NCI-H187 (cell line): ENCODE measurements at places on chromosomes 6 and 20.

DNA sequence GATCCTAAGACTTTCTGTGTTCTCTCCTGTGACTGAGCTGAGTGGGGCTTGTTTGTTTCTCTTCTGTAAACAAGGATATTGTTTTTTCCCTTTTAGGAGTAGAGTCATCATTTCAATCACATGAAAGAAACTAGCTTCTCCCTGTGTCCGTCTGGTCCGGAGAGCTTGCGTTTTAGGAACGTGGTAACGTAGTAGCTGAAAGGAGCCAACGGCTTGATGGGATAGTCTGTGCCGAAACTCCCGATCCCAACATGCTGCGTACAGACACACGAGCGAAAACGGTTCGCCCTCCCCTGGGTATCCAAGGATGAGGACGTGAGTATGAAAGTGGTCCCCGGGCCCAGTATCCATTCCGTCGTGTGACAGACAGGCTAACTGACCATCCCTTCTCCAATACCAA is 146.5 kb downstream of the ZMYND8 start:
- no peak for DNase-seq

DNA sequence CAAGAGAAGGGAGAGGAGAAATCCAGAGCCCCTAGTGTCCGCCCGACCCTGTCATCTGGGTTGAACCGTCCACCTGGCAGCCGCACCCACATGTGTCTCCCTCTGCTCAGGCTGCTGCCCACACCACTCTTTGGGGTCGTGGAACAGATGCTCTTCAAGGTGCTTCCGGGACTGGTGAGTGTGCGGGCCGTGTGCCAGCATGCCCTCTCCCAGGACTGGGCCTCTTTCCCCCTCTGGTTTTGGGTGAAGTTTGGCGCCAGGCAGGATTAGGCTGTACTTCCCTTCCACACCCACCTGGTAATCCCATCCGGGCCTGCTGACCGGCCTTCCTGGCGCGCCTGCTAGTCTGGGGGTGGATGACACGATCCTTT is 7.9 kb downstream of the BPIFB3 start:
- no peak for DNase-seq

DNA sequence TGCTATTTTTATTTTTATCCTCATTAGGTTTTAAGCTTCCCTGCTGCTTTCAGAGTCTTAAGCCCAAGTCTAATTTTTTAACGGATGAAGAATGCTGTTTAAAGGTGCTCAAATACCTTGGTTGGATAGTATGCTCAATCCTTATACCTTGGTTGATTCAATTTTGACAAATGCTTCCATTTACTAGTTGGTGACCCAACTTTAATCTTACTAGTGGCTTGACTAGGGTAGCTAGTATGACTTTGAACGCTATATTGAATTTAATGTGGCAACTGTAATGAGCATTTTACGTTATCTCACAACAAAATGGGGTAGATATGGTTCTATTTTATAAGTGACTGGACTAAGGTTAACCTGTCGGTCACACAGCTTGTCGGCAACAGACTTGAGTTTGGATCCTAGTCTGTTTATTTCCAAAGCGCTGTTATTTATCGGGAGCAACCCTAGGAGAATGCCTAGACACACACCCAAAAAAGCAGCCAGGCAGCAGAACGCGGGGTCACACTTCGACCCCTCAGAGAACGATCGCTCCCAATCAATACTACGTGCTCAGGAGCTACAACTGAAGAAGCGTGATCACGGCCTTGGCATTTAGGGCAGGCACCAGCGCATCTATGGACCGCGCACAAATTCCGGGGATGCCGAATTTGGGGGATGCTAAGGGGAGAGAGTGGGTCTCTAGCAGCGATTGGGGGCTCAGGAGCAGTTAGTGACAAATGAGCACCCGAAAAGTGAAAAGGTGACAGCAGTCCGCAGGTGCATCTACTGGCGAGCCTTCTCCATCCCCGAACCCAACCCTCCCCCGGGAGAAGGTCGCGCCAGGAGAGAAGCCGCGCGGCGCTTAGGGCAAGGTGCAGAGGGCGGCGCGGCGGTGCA is 586 bp upstream of the ALDH5A1 start:
- DNase-seq, result no peak

DNA sequence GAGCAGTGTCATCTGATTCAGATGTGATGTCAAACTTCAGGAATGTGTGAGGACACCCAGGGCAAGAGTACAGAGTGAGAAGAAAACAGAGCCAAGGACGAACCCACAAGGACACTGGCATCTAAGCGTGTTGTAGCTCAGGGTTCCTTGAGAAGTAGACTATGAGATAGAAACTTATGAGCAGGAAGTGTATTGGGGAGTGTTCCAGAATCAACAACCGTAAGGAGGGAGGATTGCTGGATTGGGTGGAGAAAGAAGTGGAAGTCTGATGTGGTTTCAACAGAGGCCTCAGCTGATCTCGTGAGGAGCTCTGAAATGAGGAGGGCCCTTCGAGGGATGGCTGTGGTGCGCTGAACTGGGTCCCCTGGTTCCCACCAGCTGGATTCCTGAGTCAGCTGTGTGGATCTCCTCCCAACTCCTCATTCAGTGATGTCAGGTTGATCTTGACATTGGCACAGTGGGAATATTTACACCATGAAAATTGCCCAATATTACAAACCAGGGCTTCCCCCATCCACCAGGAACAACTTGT is 25.7 kb upstream of the IGF2R start:
- no peak for DNase-seq

DNA sequence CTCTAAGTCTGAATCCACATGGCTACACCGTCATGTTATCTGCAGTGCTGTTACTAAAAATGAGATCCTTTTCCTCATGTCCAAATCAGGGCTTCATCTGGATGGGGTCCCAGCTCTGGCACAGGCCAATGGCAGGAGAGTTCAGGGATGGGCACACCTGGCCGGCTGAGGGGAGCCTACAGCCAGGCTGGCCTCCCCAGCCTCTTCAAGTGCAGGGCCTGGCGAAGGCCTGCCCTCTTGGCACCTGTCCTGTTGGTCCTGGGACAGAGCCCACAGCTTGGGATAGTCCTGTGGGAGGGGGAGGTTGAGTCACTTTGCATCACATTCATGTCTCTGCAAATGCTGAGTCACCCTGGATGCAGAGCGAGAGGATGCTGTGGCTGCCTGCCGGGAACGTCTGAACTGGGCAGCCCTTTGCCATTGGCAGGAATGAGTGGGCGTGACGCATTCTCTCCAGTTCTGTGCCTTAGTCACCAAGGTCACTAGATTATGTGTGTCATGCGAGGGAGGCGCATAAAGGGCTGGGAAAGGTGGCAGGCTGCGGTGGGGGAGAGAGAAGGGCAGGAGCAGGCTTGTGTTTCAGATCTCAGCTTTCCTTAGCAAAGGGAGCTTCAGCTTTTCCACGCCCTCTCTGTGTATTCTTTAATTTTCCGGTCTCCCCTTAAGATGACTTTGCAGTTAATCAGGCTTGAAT is 223.2 kb upstream of the ECI2 start:
- no peak for DNase-seq

DNA sequence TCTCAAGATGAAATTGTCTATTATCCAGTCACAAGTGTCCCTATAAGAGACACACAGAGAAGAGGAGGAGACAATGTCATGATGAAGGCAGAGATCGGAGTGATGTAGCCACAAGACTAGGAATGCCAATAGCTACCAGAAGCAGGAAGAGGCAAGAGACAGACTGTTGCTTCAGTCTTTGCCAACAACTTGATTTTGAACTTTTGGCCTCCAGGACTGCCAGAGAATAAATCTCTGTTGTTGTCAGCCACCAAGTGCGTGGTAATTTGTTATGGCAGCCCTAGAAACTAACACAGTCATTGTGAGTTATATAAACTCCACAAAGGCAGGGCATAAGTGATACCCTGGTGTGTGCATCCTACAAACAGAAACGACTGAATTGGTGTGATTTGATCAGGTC is 517.0 kb downstream of the BTBD3 start:
- no peak for DNase-seq

DNA sequence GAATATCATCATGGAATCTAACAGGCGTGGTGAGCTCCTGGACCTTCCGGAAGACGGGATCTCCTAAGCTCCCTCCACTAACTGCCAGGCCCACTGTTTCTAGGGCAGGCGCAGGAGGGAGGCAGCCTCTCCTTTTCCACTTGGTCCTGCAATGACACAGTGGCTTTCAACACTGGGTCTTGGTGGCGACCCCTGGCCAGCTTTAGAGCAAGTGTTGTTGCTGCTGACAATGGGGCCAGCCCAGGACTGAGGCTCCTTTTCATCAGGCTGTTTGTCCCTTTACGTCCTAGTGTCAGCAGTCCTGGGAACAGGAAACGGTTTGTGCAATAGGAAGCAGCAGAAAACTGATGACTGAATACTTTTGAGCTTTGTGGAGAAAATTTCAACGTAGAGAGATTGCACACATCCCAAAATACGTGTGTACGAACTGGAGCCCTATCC is 9.7 kb upstream of the QKI start:
- DNase-seq, result no peak

GRCh38 chr6:53523511-53524454 is 21.1 kb downstream of the GCLC start:
- no peak for DNase-seq

- no peak for DNase-seq
Measured at GRCh38 chr6:84344005-84344404, 116.6 kb upstream of the CEP162 start.

- DNase-seq, result no peak
Measured at GRCh38 chr6:99362678-99363268, 13.3 kb upstream of the FAXC start.

DNA sequence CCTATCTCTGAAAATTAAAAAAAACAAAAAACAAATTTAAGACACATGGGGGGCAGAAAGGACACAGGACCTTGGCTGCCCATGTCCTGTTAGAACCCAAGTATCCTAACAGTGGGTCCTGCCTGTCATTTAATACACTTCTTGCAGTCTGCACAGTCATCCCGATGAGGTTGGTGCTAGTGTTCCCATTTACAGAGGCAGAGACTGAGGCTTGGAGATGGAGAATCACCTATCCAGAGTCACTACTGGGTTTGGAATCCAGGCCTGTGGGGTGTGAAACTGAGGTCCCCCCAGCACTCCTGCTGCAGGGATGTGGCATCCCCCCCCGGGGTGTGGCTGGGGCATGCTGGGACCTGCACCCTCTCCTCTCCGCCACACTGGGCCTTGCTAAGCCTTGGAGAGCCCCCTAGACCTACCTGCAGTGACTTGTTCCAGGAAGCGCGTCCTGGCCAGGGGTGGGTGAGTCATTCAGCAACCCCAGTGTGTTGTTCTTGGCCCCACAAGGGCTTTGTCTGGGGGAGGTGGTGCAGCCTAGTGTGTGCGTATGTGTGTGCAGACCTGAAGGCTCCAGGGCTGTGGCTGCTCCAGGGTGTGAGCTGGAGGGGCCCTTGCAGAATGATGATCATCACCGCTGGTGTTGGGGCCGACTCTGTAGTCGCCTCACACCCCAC is 49.7 kb downstream of the BCAS4 start:
- DNase-seq, result no peak

- DNase-seq, result no peak
Measured at GRCh38 chr6:162124710-162125435, 602.7 kb downstream of the PRKN start.

GRCh38 chr6:37077905-37078296 is 72.4 kb downstream of the FGD2 start:
- DNase-seq, result no peak

DNA sequence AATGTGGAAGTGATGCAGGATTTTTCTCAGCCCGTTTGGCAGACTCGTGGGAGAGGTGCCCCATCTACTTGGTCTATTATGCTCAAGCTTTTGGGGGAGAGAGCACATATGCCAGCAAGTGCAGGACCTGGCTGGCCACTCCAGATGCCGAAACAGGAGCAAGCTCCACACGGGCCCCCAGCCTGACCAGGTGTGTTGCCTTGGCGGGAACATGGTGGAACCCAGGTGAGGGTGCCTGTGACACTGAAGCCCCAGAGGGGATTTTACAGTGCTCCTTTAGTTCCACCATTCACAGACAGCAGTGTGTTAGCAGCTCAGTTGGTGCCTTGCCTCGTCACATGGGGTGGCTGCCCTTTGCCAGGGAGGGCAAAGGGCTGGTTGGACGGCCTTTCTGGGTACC is 798.9 kb downstream of the EYS start:
- no peak for DNase-seq

DNA sequence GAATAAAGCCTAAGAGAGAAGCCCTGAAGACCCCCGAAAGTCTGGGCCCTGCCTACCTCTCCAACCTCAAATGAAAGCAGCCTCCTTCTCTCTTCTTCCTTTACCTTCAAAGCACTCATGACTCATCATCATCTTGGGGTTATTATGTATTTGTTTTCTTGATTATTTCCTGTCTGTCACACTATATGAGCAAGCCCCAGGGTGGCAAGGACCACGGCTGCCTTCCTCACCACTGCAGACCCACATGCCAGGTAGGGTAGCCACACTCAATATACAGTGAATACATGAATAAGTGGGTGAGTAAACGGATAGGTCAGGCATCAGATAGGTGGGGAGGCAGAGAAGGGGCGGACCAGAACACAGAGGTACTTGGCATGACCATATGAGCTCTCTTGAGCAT is 8.8 kb downstream of the WFDC3 start:
- no peak for DNase-seq

DNA sequence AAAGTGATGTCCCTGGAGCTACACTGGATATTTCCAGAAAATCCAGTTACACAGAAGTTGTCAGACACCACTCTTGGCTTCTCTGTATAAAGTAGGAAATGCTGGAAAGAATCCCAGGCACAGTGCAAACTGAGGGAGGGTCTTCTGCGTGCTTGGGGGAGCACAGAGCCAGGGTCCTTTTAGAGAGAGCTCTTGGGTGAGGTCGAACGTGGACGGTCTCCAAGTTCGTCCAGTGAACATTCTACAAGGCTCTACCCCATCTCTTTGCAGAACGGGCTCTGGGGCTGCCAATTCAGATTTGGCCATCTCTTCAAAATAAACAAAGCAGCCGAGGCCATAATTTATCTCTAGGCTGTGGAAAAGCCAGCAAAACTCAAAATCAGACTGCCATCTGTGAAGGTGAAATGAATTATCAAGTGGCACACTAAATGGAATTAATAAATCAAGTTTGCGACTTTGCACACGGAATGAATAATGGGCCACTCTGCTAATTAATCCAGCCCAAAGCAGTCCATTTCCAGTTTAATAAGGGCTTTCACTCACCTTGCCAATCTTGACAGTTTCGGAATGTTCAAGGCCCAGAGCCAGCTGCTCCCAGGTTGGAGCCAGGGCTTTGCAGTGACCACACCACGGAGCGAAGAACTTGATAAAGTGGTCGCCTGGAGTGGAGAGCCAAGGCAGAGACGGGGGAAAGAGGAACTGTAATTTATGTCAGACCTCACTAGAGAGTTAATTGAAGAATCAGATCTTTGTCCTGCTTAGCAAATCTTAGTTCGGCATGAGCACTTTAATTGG is 19.3 kb downstream of the TXNDC5 start:
- no peak for DNase-seq

GRCh38 chr6:23077772-23078171 is 508.4 kb downstream of the HDGFL1 start:
- DNase-seq, result no peak

DNA sequence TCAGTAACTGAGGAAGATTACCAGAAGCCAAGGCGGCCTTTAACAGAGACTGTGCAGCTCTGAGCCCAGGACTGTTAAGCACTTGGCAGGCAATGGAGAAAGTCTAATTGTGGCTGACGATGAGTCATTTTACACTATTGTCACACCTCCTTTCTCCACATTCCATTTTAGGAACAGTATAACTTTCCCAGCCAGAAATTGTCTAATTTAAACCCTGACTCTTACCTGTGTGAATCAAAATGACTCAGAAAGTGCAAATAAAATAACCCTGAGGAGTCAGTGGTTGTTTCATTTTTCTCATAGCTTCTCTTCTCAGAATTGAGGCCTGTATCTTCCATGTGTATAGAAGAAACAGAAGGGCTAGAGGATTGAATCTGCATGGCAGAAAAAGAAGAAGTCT is 40.0 kb upstream of the OPN5 start:
- DNase-seq, result no peak
